NCI-H1417 (cell line): ENCODE measurements at places on chromosomes 6 and 20.

DNA sequence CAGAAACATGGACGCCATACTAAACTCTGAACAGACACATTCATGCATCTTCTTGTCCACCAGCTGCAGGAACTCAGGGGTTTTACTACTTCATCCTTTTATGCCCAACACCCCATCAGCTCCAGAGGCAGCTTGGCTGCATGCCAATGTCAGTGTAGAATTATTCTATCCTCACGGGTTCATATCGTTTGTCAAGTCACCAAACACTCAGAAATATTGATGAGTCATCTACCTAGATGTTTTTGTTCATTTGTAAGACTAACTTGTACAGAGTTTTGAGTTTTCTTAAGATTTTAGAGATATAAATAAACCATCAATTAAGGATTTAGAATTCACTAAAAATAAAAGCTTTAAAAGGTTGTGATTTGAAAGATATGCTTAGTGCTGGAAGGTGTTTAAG is 590.7 kb upstream of the FLRT3 start:
- DNase-seq, result peak; percentile 29

GRCh38 chr20:20411836-20412235 is 43.9 kb downstream of the INSM1 start:
- DNase-seq, result peak; percentile 72

DNA sequence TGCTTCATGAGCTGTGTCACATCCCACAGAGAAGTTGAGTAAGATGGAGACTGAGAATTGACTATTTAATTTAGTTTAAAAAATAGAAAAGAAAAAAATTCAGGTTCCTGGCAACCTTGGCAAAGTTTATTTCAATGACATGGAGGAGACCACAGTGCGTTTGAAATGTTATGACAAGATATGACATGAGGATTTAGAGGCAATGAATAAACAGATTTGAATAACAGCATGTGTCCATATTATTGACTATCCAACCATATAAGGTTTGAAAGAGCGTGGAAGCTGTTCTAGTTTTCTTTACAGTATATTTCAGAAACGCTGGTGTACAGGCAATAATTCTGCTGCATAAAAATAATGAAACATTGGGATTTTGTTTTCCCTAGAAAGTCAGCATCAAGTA is 303.9 kb downstream of the SMOC2 start:
- no peak for DNase-seq

DNA sequence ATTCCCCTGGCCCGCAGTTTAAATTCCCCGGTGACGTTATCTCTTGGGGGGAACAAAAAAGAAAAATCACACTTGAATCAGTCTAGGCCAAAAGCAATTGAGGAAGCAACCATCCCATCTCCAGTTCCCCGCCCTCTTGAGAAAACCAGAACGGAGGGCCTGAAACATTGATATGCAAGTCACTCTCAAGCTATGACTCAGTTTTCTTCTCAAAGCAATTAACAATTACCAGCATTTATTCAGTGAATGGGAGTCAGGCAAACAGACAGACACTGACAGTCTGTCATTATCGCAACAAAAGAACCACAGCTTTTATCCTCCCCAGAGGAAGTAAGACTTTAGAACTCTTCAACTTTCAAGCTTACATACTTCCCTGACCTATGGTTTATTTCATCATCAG is 100.9 kb downstream of the OPRM1 start:
- DNase-seq, result no peak

- DNase-seq, result no peak
Measured at GRCh38 chr6:113651120-113651519, 206.0 kb upstream of the MARCKS start.

DNA sequence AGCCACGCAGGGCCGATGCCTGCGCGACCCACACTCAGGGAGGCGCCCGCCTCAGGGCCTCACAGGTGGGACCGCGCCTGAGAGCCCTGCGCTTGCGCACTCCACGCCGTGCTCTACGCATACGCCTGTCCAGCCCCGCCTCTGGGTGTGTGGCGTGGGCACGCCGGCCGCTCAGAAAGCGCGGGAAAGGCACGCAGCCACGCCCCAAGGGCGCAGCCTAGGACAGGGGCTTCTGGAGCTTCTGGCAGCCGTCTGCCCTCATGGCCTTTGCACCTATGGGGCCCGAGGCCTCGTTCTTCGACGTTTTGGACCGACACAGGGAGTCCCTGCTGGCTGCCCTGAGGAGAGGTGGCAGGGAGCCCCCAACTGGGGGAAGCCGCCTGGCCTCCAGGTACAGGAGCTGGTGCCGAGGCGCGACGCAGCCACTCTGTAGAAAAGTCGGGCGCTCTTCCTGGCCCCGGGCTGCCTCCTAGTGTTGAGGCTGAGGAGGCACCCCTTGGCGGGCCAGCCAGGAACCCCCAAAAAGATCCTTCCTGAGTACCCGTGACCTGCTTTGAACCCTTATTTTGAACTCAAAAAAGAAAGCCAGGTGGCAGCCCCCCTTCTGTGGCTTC is at the start of gene SPO11:
TSS of gene SPO11 (plus strand) at position 196 of the 614 bp plus-strand sequence. CDS start at position 261, 65 bp downstream.
- DNase-seq, result no peak

DNA sequence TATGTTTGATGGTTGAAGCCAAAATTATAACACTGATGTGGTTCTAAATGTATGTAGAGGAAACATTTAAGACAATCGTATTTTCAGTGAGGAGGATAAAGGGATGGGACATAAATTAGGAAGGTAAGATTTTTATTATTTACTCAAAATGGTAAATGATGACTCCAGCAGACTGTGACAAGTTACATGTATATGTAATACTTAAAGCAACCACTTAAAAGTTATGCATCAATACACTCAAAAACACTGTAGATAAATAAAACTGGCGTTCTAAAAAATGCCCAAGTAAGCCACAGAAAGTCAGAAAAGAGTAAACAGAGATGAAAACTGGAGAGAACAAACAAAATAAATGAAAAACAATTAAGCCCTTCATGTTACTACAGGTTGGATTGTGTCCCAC is 18.7 kb downstream of the HLA-DMB start:
- no peak for DNase-seq

- DNase-seq, result no peak
Measured at GRCh38 chr6:56751604-56752003, 108.9 kb upstream of the DST start.

GRCh38 chr6:162313922-162314660 is 413.5 kb downstream of the PRKN start:
- no peak for DNase-seq

- no peak for DNase-seq
Measured at GRCh38 chr6:150145427-150145826, 2.6 kb downstream of the PPP1R14C start.

DNA sequence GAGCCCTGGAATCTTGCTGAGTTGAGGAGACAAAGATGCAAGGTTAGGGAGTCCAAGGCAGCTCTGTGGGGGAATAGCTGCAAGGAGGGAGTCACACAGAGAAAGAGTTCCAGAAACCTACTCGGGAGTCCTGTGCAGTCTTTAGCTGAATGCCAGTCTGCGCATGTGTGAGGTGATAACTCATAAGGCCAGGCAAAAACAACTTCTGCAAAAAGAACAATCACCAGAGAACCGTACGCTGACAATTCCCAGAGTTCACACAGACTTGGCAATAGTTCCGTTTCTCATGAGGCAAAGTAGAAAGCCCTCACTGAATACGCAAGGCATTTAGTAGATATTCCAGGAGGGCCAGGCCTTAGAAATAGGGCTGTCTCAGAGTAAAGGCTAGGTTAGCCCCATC is 135.2 kb upstream of the TAB2 start:
- DNase-seq, result no peak

- no peak for DNase-seq
Measured at GRCh38 chr20:8221887-8222419, 89.9 kb downstream of the PLCB1 start.

- DNase-seq, result no peak
Measured at GRCh38 chr6:94196891-94197290, 777.5 kb upstream of the EPHA7 start.

DNA sequence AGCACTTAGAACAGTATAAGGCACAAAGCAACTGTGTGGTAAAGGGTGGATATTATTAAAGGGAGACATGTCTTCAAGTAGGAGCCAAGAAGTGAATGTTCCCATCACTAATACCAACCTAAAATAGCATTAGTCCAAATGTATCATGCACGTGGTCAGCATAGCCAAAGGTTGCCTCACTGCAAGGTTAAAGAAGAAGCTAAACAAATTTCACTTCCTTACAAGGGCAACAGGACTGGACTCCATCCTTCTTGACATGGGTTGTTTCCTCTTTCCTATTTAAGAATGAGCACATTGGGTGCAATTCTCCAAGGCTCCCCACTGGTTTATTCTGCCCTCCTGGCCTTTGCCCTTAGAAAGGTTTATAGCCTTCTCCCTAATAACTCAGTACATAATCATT is 186.7 kb downstream of the PHACTR1 start:
- DNase-seq, result no peak

DNA sequence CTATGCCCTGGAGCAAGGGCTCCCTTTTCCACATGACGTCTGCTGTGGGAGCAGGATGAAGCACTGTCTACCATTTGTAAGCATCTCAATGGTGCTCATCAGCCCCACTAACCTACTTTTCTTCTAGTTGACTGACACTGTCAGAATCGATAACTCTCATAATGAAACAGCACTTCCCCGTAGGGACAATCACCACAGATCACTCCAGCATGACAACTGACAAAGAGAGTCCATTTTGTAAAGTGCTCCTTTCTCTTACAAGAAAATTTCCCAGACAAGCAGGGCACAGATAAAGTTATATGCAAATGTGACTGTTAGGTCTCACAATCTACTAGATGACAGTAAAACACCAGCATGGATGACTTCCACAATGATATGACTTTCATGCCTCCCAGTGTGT is 46.4 kb downstream of the HEBP2 start:
- DNase-seq, result no peak

DNA sequence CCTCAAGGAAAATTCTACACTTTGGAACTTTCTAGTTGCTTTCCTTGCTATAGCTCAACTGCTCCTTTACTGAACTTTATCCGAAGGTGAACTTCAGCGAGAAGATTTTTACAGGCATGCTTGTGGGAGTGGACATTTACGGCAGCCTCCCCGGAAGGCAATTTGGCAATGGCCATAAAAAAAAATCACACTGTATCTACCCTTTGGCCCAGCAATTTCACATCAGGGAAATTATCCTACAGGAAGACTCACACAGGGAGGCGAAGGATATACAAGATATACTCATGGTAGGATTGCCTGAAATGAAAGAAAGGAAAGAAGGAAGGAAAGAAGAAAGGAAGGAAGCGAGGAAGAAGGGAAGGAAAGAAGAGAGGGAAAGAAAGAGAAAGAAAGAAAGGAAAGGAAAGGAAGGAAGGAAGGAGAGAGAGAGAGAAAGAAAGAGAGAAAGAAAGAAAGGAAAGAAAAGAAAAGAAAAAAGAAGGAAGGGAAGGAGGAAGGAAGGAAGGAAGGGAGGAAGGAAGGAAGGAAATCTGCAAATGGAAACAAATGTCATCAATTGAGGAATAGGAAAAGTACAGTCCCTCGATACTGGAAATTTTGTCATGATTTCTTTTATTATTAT is 25.7 kb downstream of the OVOL2 start:
- no peak for DNase-seq

DNA sequence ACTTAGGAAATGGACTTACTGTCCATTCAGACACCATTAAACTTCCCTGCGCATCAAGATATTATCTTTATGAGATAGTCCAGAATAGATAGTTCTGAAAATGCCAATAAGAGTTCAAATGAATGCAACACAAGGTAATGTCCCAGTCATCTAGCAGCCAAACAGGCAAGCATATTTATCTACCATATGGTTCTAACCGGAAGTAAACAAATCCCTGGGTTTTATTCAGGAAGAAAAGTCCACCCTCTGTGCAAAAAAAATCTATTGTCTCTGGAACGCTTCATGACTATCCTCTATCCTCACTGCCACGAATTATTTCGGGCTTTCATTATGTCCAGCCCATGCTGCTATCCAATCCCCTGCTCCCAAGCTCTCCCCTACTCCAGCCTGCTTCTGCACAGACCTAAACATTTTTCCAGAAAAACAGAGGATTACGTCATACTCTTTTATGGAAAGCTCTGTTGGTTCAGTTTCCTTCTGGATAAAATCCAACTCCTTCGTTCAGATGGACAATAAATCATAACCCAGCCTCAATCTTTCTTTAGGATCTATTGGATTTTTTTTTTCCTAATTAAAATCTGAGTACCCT is 11.4 kb downstream of the PPIL6 start:
- no peak for DNase-seq

- DNase-seq, result no peak
Measured at GRCh38 chr6:86707545-86708120, 229.7 kb upstream of the HTR1E start.

GRCh38 chr6:97815301-97815812 is 532.3 kb upstream of the MMS22L start:
- DNase-seq, result no peak

- peak; percentile 21 for DNase-seq
Measured at GRCh38 chr6:41200296-41200900, 551 bp downstream of the TREML2 start.

DNA sequence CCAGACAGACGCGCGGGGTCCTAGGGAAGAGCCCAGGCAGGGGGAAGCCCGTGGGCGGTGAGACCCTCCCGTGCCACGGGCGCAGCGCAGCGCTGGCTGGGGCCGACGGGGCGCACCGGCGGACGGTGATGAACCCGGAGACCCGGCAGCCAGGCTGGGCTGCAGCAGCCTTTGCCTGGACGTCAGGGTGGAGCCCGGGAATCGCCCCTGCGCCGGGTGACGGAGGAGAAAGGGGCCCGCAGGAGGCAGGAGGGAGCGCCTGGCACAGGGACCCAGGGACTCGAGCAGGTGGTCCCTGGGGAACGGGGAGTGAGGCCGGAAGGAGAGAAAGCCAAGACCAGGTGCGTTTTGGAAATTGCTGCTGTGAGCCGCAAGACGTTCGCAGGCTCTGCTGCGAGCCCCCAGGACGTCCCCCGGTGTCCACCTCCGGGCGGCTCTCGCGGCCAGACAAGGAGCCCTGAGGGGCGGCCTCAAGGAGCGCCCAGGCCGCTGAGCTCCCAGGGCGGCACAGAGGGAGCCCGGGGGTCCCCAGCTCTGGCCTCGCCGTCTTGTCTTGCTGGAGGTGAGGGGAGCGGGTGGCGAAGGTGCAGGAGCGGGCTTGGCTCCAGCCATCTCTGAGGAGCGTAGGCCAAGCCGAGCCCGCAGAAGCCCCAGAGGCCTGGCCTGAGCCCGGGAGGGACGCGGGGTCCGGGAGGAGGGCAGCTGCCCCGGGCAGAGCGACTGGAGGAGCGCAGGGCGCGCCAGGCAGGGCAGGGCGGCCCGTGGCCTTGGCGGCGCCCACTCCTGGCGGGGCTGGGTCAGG is 191.2 kb upstream of the PDE10A start:
- no peak for DNase-seq
